ENCODE measurements at places on chromosomes 1 and 21.

DNA sequence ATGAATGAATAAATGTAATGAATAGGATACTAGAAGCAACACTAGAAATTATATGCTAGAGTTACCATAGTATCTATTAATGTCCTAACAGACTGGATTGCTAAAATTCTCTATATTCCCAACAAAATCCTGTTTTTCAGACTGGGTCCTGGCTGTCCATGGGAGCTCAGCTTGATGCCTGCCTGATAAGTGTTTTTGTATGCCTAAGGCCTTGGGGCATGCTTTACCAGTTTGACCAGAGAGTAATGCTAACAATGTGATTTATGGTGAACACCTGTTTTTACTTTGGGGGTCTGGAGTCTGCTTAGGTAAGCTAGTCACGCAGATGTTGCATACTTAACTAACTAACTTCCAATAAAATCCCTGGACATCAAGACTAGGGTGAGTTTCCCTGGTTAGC is 318.8 kb upstream of the DEPDC1 start:
- no peak for DNase-seq

DNA sequence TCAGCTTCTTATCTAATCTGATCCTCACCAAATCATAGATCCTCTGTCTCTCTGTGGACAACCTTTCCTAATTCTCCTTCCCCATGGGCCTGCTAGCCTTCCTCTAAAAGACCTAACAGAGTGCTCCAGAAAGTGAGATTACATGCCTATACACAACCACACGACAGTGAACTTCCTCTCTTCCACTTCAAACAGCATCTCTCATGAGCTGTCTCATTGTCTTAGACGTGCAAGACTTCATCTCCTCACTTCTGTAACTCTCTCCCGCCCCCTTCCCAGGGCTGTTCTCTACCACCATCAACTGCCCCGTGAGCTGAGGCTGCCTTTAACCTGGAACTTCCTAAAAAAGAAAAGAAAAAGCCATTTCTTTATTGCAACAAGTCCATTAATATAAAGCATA is 14.1 kb upstream of the A3GALT2 start:
- no peak for DNase-seq

GRCh38 chr1:231334079-231334666 is 3.5 kb downstream of the EXOC8 start:
- no peak for DNase-seq

DNA sequence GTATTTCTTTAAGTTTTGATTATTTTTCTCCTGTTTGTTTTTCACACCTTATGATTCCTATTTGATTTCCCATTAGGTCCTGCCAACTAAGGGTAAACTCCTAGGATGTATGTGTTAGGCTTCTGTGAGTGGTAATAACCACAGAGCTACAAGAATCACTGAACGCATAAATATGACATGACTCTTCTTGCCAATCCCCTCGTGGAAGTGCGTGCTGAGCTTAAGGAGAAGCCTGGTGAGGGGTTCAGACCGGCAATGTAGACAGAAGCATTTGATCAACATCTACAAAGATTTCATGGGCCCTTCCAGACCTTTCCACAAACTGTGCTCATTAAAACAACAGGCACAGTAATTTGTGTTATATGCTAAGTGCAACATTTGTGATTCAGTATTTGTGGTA is 273.8 kb upstream of the SNX7 start:
- no peak for DNase-seq

DNA sequence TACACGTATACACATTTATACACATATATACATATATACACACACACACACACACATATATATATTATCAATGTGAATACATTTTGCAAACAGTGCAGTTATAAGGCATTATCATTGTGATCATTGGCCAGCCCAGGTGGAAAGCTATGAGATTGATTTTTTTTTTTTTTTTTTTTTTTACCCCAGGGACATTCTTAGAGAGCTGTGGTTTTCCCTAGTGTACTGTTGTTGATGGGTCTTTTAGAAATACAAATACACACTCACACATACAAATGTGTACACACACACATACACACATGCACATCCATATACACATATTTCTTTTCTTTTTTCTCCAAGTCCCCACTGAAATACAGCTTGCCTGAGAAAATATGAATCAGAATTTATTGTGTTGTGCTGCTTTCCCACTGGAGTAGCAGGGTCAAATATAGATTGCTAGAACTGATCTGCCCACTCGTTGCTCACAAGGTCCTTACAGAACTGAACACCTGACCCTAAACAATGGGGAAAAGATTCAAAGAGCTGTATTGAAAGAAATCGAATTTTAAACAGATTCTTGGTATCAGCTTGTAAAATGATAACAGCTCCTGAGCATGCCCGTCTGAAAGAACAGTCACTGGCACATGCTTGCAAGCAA is 325.6 kb downstream of the OMA1 start:
- no peak for DNase-seq

GRCh38 chr1:15132965-15133364 is 20.6 kb upstream of the TMEM51 start:
- DNase-seq, result no peak

- no peak for DNase-seq
Measured at GRCh38 chr21:33512481-33512880, 21.0 kb upstream of the DNAJC28 start.

GRCh38 chr1:217407534-217408001 is 223.3 kb downstream of the GPATCH2 start:
- DNase-seq, result no peak

DNA sequence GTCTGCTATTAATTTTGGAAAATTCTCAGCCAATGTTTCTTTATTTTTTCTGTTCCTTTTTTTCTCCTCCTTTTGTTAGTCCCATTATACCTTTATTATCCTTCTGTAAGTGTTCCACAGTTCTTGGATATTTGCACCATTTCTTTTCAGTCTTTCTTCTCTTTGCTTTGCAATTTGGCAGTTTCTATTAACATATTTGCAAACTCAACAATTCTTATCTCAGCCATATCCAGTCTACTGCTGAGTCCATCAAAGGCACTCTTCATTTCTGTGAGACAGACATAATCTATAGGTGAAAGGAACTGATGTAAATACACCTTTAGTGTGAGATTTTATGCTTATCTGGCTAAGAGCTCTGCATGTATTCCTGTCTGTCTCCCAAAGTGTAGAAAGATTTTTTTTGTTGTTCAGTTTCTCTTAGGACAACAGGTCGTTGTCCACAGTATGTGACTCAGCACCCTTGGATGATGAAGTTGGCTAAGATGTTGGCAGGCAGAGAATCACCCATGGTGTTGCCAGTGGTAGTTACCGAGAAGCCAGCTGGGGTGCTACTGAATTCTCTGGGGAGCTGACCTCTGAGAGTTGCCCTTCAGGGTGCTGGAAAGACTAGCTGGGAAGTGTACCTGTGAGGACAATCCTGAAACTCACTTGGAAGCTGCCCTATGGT is 38.4 kb downstream of the LEPR start:
- no peak for DNase-seq

- DNase-seq, result no peak
Measured at GRCh38 chr1:11984121-11984520, 3.9 kb downstream of the MFN2 start.

DNA sequence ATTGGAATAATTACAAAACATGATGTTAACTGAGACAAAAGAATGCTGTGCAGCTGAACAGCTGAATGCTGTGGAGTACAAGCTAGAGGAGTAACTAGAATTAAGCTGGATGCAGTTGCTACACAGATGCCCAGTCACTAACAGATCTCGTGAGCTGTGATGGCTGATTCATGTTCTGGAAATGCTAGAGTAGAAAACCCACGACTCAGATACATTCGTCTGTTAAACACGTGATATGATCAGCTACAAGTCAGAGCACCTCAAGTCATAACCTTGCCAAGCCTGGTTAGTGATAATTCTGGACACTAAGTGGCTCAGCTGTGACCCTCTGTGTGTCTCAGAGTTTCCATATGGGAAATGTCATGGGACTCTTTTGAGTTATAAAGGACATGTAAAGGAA is 89.7 kb upstream of the ESRRG start:
- no peak for DNase-seq

GRCh38 chr1:228445843-228446650 is 29.4 kb upstream of the TRIM17 start:
- no peak for DNase-seq

DNA sequence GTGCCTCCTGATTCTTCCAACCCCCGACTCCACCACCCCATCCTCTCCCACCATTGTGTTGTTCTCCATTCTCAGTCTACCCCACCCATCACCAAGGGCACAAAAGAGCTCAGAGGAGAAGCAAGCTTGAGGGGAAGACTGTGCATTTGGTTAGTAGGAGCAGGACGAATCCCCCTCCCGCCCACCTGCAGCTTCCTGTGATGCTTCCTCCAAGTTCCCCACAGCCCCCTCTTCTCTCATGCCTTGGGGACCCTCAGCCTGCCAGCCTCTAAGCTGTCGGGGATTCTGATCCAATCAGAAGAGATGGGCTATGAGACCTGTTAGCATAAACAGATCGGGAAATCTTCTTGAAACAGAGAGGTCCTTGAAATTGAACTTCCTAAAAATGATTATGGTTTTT is 22.2 kb upstream of the CAPZB start:
- DNase-seq, result no peak

DNA sequence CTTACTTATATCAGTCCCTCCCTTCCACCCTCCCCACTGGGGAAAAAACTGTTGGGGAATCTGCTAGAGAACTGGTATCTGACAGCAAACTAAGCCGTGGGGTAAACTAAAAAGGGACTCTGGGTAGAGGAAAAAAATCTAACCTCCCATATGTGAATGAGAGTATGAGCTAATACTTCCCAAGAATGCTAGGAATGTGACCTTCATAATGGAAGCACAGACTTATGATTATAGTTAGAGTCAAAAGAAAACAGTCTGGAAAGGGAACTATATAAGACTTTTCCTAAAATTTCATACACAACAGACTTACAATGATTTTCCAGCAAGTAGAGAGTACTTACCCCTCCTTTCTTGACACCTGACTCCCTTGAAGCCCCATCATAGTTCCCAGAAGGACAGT is 23.0 kb upstream of the RBBP5 start:
- DNase-seq, result no peak

DNA sequence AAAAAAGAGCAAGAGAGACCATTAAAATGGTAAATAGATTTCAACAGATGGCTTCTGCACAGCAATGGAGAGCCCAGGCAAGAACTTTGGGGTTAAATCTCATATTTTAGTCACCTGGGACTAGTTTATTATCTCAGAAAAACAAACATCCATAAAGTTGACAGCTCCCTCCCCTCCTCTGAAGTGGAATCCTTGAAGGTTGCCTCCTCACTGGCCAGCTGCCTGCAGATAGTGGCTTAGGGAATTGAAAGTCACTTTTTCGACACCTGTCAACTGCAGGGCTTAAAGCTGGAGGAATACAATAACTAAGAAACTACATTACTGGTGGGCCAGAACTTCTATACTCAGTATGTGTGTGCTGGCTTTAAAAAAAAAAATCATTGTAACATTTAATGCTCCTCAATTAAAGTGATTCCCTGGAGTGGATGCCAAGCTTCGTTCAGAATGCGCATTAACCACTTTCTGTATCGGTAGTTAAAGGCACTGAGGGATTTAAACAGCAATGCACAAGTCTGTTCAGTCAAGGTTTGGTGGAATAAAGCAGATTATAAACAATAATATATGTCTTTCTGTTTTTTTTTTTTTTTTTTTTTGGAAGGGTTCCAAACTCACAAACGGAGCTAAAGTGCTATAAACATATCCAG is 52.5 kb downstream of the LHX4 start:
- DNase-seq, result no peak

DNA sequence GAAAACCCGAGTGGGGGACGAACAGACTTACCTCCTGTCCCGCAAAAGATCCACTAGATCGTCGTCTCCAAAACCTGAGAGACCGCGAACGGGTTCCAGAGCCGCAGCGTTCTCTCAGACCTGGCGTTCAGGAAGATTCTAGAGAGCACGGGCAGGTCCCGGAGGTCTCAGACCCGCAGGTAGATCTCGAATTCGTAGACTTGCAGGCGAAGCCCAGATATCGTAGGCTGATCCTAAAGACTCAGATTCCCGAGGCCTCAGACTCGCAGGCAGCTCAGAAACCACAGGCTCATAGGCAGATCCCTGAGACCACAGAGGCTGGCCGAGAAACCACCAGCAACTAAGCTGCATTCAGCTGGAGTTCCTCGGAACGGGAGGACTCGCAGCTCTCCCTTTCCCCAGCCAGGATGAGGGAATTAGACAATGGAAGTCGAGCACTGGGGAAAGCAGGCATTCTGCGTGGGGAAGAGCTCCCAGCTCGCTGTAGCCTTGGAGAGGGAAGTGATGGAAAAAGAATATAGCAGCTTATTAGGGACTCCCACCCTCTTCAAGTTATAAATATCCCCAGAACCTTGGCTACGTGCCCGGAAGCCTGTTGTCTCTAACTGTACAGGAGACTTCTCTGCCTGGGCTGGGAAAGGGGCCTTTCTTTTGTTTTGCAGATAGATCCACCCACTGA is at the start of gene ZNF436:
Gene ZNF436 (minus strand): TSS at position 502 of the 679 bp plus-strand sequence. CDS start 1,831 bp downstream, outside the sequence.
- peak; percentile 54 for DNase-seq

DNA sequence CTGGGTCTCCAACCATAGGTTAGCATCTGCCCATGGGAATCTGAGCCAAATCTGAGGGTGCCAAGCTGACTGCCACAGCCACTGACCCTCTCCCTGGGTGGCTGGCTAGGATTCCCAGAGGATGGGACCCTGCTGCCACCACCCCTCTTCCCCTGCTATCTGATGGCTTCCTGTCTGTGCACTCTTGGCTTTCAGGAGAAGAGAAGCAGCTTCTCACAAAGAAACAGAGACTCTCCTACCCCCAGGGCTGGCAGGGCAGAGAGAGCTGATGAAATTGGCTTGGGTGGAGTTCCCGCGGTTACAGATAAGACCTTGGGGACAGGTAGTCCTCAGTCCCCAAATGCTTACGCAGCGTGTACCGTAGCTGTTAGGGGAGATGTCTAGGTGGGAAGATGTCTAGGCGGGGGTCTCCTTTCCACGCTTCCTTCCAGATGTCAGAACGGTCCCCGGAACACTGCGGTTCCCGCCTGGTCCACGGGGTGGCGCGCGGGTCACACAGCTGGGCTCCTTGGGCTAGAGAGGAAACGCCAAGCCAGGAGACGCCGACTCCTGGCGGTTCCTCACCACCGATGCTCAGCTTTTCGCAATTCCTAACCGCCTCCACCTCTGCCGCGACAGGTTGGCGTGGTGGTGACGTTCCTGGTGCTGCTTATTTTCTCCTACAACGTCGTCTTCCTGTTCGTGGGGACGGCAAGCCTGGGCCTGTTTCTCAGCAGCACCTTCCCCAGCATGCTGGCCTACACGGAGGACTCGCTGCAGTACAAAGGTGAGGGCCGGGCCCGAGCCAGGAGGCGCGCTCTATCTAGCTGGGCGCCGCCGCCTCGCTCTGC is 40.1 kb downstream of the ELK4 start:
- DNase-seq, result peak; percentile 23
